ENCODE measurements at places on chromosomes 6 and 20.

DNA sequence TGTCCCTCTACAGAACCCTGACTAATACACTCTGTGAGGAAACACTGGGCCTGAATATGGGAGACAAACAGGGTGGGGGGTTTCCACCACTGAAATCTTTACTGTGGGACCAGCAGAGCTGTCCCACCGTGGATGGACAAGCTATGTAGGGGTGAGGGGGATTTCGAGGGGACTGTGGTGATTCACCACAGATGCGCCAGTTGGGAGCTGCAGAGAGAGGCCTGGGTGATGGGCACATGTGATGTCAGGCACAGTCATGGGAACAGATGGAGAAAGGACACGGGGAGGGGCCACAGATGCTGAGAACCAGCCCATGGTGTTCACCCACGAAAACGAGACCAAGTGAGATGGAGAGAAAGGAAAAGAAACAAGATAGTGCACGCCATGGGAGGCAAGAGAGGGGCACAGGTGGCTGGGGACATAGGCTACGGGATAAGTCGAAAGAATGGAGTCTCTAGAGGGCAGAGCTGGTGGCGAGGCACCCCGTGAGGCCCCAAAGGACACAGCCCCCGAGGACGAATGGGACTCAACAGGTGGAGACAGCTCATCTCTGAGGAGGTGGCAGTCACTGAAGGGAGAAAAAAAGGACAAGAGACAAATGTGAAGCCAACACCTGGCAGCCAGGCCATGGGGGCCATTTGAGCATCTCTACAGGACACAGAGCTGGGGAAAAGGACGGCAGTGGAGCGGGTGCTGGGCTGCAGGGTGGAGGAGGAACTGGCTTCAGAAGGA lies 10.5 kb upstream of the RAMACL start:
- no peak for DNase-seq

DNA sequence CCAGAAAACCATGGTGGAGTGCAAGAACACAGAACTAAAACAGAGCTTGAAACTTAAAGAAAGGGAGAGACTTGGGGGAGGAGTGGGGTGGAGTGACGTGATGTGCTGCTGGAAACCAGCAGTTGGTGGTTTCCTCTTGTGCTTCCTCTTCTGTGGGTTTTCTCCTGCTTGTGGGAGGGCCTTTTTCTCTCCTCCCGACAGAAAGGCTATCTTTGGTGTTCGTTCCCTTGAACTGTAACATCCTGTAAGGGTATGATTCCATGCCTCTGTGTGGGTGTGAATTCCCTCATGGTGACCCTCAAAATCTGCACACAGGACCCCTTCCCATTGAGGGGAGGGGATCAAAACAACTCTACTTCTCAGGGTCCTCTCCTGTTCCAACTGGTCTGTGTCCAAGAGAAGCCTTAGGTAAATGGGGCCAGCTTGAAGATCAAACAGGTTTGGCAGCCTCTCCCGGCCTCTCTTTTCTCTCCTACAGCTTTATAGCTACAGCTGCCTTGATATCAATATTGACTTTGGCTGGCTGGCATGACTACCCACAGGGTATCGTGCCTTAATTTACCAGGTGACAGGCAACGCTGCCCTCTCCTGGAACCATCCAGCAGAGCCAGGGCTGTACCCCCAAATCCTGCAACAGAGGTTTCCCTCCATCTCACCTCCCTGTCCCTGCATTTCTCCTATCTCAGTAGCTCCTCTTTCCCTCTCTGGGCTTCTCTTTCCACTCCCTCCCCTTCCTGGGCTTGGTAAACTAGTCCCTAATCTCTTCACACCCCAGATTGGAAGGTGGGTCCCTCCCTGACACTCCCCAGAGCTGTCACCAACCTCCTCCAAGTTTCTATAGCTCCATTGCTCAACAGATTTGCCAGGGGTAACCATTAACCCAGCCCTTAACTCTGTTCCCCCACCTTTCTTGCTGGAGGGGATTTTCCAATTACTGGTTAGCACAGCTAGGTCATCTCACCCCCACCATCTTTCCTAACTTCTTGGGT lies 1.5 kb upstream of the MSH5 start:
- DNase-seq, result peak; percentile 39

GRCh38 chr20:58485393-58485792 lies 29.8 kb downstream of the APCDD1L start:
- no peak for DNase-seq

DNA sequence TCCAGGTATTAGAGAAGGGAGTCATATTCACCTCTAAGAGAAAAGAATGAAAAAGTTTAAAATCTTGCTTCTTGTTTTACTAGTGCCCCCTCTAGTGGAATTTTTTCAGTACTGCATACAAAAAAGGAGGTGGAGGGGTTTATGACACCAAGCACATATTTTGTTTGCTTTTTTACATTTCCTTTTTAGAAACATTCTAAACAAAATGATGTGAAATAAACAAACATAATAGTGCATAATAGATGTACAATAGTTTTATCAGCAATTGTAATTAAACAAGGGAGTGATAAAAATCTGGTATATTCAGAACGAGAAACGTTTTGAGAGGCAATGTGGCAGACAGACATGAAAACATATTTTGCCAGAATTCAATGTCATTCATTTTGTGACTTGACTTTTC lies 111.0 kb upstream of the TFAP2D start:
- no peak for DNase-seq

DNA sequence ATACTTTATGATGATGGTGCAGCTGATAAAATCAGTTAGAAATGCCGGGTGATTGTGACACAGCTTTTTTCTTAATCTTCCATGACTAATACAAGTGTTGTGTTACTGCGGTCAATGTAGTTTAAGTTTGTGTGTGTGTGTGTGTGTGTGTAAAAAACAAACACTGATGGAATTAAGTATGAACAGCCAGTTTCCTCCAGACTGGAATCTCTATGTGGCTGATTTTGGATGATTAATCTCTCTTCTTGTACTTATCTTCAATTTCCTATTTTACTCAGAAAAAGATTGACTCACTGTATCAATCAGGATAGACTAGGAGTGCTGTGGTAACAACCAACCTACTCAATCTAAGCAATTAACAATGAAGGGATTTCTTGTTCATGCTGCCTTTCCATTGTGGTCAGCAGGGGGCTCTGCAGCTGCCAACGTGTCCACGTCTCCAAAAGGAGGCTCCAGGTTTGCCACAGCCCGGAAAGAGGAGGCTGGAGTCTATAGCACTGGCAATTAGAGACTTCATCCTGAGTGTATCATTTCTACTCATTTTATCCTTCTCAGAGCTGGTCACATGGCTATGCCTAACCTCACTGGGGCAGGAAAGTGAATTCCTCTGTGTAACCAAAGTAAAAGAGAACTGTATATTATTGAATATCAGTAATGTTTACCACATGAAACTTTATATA lies 107.7 kb downstream of the CD109 start:
- DNase-seq, result no peak

- DNase-seq, result no peak
These were observed 85.8 kb downstream of the YTHDF1 start for GRCh38 chr20:63129991-63130657.

DNA sequence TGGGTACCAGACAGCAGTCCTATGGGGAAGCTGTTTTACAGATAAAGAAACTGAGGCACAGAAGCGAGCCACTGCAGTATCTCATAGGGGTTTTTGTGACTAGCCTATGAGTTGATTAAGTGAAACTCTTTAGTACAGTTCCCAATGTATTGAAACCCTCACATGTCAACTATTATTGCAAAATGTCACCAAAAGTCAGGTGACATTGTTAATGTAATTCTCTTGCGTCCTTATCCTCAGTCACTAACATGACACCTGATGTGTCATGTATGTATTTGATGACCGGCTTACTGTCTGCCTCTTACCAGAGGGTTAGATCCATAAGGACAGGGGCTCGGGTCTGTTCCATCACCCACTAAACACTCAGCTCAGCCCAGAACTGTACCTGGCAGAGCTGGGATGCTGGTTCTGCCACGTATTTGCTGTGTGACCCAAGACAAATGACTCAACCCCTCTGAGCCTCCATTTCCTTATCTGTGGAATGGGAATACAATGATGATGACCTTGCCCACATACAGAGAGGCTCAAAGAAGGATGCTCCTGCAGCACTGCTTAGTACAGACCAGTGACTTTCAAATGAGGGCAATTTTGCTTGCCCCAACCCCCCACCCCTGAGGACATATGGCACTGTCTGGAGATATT lies 32.9 kb downstream of the PREX1 start:
- no peak for DNase-seq

- DNase-seq, result no peak
These were observed 1.6 kb downstream of the PRDM1 start for GRCh38 chr6:106087548-106088325.

GRCh38 chr6:90530882-90531281 lies 56.0 kb downstream of the MAP3K7 start:
- no peak for DNase-seq

- no peak for DNase-seq
These were observed 55.8 kb downstream of the FOXO3 start for GRCh38 chr6:108616544-108616943.

GRCh38 chr6:158777510-158777909 lies 41.7 kb downstream of the EZR start:
- DNase-seq, result no peak

DNA sequence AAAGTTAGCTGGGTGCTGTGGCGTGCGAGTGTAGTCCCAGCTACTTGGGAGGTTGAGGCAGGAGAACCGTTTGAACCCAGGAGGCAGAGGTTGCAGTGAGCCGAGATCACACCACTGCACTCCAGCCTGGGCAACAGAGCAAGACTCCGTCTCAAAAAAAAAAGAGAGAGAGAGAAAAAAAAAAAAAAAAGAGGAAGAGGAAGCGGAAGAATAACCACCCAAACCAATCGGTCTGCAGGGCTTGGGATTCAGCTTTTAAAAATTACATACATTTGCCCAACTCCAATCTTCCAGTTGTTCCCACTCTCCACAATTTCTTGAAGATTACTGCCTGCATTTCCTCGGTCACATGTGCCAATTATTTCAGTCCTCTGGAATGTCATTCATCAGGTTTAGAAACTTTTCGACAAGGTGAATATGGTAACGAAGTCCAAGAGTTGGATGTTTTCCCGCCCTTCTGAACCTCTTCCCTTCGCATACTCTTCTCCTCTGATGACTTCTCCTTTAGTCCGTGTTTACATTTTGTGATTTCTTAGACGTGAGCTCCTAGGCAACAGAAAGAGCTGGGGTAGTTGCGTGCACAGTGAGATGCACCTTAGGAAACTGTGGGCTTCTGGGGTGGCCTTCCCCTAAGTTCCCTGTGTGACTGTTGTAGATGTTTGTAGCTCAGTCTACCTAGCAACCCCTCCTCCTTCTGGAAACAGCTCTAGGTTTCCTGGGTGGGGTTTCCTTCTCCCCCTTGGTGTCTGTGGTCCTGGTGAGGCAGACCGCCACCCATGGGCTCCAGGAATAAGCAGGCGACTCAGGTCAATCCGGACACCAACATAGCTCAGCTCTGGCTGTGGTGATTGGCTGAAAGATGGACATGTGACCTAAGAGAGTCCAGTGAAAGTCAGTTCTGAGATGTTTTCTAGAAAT lies 63.0 kb upstream of the NCOA3 start:
- no peak for DNase-seq

DNA sequence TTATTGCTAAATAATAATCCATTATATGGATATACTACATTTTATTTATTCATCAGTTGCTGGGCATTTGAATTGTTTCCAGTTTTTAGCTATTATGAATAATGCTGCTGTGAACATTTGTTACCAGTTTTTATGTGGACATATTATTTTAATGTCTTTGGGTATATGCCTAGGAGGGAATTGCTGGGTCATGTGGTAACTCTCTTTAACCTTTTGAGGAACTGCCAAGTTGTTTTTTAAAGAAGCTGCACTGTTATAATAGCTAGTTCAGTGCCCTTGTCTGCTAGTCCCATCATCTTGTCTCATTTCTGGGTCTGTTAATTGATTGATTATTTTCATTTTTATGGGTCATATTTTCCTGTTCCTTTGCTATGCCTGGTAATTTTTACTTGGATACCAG lies 56.3 kb downstream of the FOXO3 start:
- DNase-seq, result no peak

DNA sequence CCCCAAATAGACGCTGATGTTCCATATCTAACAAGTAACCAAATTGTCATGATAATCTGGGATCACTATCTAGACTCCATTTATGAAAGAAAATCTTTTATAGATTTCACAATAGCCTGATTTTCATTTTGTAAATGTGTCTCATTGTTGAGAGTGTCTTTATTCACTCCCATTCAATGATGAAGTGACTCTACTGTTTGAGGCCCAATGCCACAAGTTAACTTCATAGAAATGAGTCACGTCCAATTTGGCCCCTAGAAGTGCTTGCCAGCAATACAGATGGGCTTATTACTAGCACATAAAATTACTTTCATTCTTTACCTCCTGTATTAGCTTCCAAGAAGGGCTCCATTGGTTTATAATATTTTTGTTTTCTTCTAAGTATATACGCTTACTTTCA lies 6.3 kb downstream of the IPCEF1 start:
- no peak for DNase-seq

DNA sequence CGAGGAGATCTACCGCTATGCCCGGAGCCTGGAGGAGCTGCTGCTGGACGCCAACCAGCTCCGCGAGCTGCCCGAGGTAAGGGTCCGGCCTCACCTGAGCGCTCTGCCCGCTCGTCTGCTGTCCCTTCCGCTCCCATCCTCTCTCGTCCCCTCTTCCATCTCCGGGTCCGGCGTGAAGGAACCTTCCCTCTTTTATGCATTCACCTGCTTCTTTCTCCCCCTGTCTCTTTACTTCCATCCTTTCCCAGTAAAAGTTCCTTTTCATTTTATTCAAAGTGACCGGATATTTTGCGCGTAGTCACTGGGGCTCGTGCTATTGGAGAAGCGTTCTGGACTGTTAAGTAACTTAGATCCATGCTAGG lies 516 bp downstream of the LRRC1 start:
- no peak for DNase-seq

- DNase-seq, result no peak
These were observed 3.5 kb upstream of the MYT1 start for GRCh38 chr20:64160526-64161355.

GRCh38 chr6:114090626-114091025 lies 119.7 kb upstream of the HDAC2 start:
- DNase-seq, result no peak

DNA sequence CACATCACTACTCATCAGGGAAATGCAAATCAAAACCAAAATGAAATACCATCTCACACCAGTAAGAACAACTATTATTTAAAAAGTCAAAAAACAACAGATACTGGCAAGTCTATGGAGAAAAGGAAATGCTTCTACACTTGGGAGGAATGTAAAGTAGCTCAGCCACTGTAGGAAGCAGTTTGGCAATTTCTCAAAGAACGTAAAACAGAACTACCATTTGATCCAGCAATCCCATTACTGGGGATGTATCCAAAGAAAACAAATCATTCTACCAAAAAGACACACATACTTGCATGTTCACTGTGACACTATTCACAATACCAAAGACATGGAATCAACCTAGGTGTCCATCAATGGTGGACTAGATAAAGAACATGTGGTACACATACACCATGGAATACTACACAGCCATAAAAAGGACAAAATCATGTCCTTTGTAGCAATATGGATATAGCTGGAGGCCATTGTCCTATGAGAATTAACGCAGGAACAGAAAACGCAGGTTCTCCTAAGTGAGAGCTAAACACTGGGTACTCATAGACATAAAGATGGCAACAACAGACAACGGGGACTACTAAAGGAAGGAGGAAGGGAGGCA lies 260.4 kb downstream of the RNGTT start:
- no peak for DNase-seq

GRCh38 chr6:142613981-142614380 lies 312.2 kb downstream of the ADGRG6 start:
- no peak for DNase-seq
